Panc1 (cell line): ENCODE measurements at places on chromosomes 16 and 17.

- H3K4me3 ChIP-seq, result no peak overlapping the region
- H3K36me3 ChIP-seq, result no peaks in the 10 kb centered on the region
- no peaks in the 10 kb centered on the region for H3K4me1 ChIP-seq
- no peaks in the 10 kb centered on the region for H3K27me3 ChIP-seq
- H3K27ac ChIP-seq, result no peak overlapping the region
Observed at GRCh38 chr16:72372087-72373045, 200.4 kb upstream of the PMFBP1 start.

DNA sequence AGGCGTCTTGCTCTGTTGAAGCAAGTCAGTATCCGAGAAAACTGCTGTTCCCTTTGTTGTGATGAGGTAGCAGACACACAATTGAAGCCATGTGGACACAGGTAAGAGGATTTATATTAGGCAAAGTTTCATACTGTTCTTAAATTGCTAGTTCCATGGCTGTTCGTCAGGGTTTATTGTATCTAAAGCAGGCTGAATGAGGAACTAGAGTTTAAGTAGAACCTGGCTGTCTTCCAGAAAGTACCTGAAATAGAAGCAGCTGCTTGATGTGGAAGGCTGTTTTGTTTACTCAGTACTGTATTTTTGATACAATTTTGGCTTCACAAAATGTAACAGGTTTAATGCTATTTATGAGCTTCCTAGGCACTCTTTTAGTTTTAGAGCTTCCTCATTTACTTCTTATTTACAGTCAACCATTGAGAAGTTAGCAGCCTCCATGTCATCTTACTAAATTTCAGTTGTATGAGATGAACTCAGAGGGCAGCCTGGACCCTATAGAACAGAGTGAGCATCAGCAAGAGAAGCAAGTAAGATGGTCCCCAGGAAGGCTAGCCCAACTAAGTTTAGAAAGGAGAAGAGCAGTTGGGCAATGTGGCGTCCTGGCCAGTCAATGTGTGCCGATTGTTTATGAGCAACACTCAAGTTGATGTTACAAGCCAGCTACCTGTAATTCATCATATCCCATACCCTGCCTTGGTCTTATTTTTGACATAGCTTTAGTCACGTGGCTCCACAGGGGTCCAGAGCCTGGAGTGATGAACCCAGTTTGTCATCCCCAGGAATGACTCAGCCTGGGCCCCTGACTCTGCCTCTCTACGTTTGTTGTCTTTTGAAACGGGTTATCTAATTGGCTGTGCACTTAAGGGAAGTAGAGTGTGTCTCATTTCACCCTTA, 9.7 kb upstream of the ARL2BP start:
- H3K36me3 ChIP-seq, result peaks cover 15% of the 10 kb centered on the region
- H3K4me1 ChIP-seq, result no peaks in the 10 kb centered on the region
- no peaks in the 10 kb centered on the region for H3K27me3 ChIP-seq
- H3K4me3 ChIP-seq, result no peak overlapping the region

DNA sequence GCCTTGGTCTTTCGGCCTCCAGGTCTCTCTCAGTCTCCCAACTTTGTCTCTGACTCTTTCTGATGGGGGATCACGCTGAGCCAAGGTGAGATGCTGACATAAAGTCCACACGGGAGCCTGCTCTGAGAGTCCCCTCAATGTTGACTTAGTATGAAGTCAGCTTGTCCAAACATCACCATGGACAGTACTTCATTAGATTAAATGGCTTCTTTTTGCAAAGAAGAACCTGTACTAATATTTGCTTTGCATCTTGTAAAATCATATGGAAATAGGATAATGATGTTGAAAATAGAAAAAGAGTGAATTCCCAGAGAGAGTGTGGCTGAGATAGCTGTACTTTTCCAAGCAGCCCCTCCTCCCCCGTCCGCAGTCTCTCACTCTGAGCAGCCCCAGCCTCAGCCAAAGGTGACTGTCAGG, 56.7 kb upstream of the SIAH1 start:
- DNase-seq, result no peak
- H3K4me1 ChIP-seq, result no peaks in the 10 kb centered on the region
- no peak overlapping the region for H3K4me3 ChIP-seq
- no peaks in the 10 kb centered on the region for H3K27me3 ChIP-seq
- no peak overlapping the region for H3K27ac ChIP-seq
- no peaks in the 10 kb centered on the region for H3K36me3 ChIP-seq

DNA sequence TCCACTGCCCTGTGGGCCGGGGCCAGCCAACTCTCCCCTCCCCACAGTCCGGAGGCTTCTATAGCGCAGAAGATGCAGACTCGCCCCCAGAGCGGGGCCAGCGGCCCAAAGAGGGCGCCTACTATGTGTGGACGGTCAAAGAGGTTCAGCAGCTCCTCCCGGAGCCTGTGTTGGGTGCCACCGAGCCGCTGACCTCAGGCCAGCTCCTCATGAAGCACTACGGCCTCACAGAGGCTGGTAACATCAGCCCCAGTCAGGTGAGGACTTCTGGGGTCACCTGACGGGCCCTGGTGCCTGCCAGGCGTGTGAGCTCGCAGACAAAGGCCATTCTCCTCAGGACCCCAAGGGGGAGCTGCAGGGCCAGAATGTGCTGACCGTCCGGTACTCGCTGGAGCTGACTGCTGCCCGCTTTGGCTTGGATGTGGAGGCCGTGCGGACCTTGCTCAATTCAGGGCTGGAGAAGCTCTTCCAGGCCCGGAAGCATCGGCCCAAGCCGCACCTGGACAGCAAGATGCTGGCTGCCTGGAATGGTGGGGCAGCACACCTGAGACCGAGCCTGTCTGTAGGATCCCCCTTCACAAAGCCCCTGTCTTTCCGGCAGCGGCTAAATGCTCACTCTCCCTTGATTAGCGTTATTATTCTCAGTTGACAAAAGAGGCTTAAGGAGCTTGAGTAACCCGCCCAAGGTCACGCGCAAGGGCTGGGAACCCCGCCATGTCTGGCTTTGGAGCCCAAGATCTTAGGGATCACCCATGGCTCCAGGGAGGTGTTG, 3.9 kb downstream of the SPATA20 start:
- H3K27ac ChIP-seq, result no peak overlapping the region
- no peaks in the 10 kb centered on the region for H3K36me3 ChIP-seq
- DNase-seq, result no peak
- H3K4me3 ChIP-seq, result no peak overlapping the region

GRCh38 chr16:68524069-68524820, 14.8 kb upstream of the ZFP90 start:
- no peak overlapping the region for H3K4me3 ChIP-seq
- H3K27ac ChIP-seq, result no peak overlapping the region
- no peaks in the 10 kb centered on the region; the same call in 1 of the 2 replicates for H3K4me1 ChIP-seq
- H3K27me3 ChIP-seq, result no peaks in the 10 kb centered on the region

DNA sequence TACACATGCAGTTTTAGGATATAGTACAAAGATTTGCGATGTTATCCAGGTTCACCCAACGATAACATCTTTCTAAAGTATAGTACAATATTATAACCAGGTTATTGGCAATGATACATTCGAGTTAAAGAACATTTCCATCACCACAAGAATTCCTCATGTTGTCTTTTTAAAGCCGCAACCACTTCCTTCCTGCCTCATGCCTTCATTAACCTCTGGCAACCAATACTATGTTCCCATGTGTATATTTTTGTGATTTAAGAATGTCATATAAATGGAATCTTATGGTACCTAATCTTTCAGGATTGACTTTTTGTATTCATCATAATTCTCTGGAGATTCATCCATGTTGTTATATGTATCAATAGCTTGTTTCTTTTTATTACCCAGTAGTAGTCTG, 1183.2 kb downstream of the CDH11 start:
- H3K36me3 ChIP-seq, result no peaks in the 10 kb centered on the region
- no peaks in the 10 kb centered on the region for H3K27me3 ChIP-seq
- no peaks in the 10 kb centered on the region for H3K4me1 ChIP-seq
- no peak overlapping the region for H3K4me3 ChIP-seq
- H3K27ac ChIP-seq, result no peak overlapping the region
- no peak for DNase-seq

DNA sequence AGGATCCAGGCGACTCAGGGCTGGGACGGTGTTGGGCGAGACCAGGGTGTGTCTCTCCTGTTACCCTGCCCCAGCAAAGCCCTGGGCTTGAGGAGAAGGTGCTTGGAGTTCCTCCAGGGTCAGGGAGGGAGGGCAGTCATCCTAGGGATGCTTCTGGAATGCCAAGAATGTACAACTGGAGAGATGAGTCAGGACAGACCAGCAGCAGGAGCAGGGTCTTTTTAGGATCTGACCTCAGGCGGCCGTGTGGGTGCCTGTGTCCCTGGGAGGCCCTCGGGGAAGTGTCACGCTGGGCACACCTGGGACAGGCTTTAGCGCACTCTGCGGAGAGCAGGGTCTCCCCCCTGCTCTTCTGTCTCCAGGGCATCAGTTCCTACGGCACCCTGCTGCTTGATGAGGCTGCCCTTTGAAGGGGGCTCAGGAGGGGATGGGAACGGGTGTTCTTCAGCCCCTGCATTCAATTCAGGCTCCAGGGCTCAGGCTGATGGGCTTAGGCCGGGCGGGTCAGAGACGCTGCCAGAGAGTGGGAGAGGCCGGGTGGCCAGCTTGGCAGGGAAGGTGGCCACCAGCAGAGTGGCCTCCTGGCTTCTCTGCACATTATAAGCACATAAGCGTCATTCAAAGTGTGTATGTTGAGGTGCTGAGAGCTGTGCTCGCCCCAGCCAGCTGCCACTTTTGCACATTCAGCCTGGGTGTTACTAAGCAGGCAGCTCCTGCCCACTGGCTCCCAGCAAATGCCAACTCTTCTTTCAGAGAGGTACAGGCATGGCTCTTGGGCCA, 8.4 kb upstream of the MTSS2 start:
- peak; percentile 22 for DNase-seq
- no peaks in the 10 kb centered on the region for H3K27me3 ChIP-seq
- no peaks in the 10 kb centered on the region for H3K36me3 ChIP-seq
- peaks cover 36% of the 10 kb centered on the region for H3K4me1 ChIP-seq
- peak overlapping the region; percentile 68 for H3K27ac ChIP-seq

GRCh38 chr17:29615492-29616299, 7.0 kb downstream of the CORO6 start:
- peaks cover 37% of the 10 kb centered on the region for H3K4me1 ChIP-seq
- H3K36me3 ChIP-seq, result no peaks in the 10 kb centered on the region
- H3K4me3 ChIP-seq, result peak overlapping the region; percentile 40
- H3K27ac ChIP-seq, result peak overlapping the region; percentile 19; the same call in 1 of the 2 replicates

GRCh38 chr17:30808785-30809286, 15.7 kb downstream of the CRLF3 start:
- H3K4me3 ChIP-seq, result no peak overlapping the region
- H3K27me3 ChIP-seq, result no peaks in the 10 kb centered on the region
- H3K27ac ChIP-seq, result no peak overlapping the region
- no peak for DNase-seq

DNA sequence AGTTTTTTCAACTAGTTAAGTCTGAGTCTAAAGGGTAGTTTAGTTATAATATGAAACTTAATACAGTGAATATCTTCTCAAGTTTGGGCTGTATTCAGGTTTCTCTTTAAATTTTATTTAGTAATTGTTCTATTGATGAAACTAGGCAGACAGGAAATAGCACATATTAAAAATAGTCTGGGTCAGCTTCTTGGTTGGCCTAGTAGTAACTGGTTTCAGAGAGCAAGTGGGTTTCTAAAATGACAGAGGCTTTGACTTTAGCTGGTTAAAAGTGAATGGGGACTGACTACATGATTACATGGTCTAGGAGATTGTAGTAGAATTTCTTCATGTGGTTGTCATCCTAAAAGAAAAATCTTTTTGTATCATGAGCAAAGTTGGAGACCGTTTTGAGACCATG, 46.8 kb downstream of the OMG start:
- H3K36me3 ChIP-seq, result peaks cover 24% of the 10 kb centered on the region; the same call in 1 of the 2 replicates
- no peak overlapping the region for H3K27ac ChIP-seq
- no peak for DNase-seq
- no peaks in the 10 kb centered on the region for H3K4me1 ChIP-seq

GRCh38 chr17:1907909-1908698, 78.3 kb downstream of the RPA1 start:
- H3K27me3 ChIP-seq, result 0 out of 2 replicates have a peak, but pooled peaks cover 2% of the 10 kb centered on the region
- no peaks in the 10 kb centered on the region for H3K36me3 ChIP-seq
- H3K4me3 ChIP-seq, result no peak overlapping the region
- no peak overlapping the region for H3K27ac ChIP-seq

DNA sequence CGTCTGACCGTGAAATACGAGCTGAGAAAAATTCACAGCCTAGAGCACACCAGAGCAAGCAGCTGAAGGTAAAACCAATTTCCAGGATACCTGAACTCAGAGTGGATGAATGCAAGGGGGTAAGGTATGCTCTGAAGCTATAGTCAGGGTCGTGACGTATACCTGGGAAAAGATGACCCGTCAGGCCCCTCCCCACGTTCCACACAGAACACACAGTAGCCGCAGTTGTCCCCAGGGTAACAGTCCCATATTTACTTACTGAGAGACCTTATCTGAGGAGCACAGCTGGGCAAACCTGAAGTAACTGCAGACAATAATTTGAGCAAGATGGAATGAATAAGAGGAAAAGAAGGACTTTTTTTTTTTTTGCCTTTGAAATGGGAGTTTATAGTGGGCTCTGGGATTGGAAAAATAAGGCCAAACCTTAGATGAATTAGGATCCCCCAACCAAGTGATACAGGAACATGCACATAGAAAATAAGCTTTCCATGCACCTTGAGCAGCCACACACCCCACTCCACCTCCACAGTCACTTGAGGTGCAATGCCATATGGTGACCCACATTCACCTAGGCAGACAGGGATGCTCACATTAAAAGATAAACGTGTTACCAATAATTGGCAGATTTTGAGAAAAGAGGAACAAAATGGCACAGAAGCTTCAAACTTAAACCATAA, 38.0 kb downstream of the ABCA6 start:
- H3K36me3 ChIP-seq, result no peaks in the 10 kb centered on the region
- H3K27me3 ChIP-seq, result no peaks in the 10 kb centered on the region
- DNase-seq, result no peak
- H3K4me1 ChIP-seq, result no peaks in the 10 kb centered on the region
- no peak overlapping the region for H3K27ac ChIP-seq

- peak overlapping the region; percentile 93 for H3K27ac ChIP-seq
- H3K27me3 ChIP-seq, result no peaks in the 10 kb centered on the region
- peaks cover 14% of the 10 kb centered on the region; the same call in 1 of the 2 replicates for H3K36me3 ChIP-seq
- peak overlapping the region; percentile 99 for H3K4me3 ChIP-seq
- no peak for DNase-seq
Observed at GRCh38 chr17:60524463-60525327, 1.3 kb downstream of the APPBP2 start.

DNA sequence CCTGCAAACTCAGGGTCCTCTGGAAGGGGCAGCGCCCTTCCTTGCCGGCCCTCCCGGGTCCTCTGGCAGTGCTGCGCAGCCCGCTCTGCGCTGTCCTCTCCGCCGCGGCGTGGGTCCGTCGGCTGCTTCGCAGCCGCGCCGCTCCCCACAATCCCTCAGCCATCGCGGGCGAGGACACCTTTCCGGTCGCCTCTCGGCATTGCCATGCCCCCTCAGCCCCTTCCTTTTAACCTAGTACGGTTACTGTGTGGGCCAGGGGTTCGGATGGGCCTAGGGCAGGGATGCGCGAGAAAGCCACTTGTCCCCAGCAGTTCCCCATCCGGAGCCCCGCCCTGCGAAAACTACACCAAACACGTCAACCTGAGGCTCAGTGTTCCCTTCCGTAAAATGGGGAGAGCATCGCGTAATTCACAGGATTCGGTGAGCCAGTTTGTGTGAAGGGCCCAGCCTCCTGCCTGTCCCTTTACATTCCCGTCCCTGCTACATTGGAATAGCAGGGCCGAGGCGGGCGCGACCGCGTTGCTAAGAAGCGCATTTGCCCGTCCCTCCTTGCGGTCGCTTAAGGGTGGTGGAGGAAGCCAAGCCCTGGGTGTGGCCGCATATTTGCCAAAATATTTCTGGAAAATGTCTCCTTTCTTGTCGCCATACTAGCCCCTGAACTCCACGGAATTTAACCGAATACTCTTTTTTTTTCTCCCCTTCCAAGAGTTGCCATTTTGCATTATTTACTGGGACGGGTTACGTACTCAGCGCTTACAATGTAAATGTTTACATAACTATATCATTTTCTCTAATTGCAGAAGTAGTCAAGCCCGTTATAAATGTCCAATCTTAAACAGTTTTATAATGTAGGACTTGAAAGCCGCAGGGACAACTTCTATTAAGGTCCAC, 13.2 kb downstream of the COPZ2 start:
- H3K4me3 ChIP-seq, result peak overlapping the region; percentile 61
- DNase-seq, result peak; percentile 54
- no peaks in the 10 kb centered on the region for H3K36me3 ChIP-seq
- peak overlapping the region; percentile 76 for H3K27ac ChIP-seq
